Activated CD4-positive, alpha-beta T cell treated with anti-CD3 and anti-CD28 coated beads, Interleukin-2, amount 50 U/mL, for 16 hours (primary cell): ENCODE measurements at places on chromosomes 12 and 14.

DNA sequence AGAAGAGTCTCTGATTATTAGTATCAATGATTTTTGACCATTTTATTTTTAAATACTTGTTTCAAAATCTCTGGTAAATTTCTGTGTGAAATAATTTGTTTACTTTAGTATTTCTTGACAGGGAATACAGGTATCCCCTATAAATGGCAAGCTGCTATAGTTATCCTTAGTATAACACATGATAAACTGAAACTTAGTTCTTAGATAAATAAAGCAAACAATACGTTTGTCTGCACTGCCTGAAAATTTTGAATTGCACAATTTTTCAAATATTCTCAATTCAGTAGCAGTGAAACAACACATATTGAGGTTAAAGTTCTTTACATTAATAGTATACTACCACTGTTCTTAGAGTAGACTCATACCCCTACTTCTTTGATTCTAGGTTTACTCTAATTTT, 26.9 kb downstream of the CNOT2 start:
- no peak for DNase-seq

- DNase-seq = no peak
Observed at GRCh38 chr12:114916124-114916523, 232.1 kb upstream of the TBX3 start.

- peak; percentile 30 for DNase-seq
Observed at GRCh38 chr12:108570743-108571608, 8.6 kb downstream of the ISCU start.

- no peak for DNase-seq
Observed at GRCh38 chr12:53530920-53531319, 23.6 kb upstream of the NPFF start.

GRCh38 chr14:73714656-73715081, 485 bp upstream of the PNMA1 start:
- no peak for DNase-seq

DNA sequence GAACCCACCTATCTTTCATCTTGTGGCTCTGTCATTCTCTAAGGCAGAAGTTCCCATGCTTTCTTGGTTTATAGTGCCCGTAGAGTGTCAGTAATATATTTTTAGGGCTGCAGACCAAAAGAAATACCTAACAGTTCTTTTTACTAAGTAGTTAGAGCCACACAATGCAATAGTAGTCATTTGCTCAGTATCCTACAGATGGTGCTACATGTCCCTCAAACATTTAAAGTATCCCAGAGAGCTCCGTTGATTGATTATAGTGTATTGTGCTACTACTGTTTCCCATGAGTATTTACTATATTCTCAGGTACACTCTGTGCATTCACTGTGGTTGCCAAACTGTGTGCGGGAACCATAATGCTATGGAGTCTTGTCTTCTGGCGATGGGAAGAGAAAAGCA, 4.7 kb upstream of the PLBD1 start:
- DNase-seq = no peak

DNA sequence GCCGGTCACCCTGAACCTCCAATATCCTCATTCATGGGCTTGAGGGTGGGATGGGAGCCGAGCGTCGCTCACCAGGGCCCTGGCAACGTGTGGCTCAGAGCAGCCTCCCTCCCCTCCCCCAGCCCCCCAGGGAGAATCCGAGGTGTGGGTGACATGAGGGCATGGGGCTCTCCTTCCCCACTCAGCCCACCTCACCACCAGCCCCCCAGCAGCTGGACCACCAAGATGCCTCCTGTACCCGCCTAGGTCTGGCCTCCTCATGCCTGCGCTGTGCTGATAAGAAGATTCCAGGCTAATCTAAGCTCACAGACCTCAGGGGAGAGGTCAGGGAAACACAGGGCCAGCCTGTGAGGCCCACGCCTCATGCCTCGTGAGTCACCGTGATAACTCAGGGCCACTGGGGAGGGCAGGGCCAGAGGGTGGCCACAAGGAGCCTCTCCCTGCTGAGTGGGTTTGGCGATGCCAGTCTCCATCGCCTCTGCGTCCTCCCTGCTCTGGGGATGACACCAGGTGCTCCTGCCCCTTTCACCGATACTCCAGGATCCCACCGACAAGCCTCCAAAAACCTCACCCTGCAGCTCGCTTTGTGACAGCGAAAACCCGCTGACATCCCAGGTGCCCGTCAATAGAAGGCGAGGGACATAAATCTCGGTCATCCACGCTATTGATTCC, 56.9 kb downstream of the TESC start:
- DNase-seq = no peak

- DNase-seq = no peak
Observed at GRCh38 chr14:104528496-104528895, 51.1 kb upstream of the C14orf180 start.

DNA sequence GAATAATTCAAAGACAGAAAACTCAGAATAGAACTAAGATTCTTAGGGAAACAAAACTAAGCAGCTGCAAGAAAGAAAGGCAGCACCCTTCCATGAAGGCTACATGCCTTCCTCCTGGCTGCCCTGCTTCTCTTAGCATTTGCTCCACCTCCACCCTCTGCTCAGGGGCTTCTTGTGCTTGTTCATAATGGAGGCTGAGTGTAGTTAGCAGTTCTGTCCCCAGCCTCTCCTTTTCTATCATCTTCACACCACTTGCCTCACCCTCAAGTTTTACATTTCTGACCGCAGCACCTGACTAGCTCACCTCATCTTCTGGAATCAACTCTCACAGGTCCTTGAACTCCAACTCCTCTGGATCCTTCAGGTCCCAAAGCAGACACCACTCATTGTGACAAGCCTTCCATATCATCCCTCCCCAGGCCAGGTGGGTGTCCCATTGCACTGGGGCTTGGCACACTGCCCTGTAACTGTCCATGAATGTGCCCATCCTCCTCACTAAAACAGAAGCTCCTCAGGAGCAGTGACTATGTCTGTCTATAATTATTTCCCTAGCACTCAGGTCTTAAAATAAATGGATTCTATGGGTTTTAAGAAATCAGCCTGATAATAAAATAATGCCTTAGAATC, 139.1 kb downstream of the TMTC1 start:
- no peak for DNase-seq

DNA sequence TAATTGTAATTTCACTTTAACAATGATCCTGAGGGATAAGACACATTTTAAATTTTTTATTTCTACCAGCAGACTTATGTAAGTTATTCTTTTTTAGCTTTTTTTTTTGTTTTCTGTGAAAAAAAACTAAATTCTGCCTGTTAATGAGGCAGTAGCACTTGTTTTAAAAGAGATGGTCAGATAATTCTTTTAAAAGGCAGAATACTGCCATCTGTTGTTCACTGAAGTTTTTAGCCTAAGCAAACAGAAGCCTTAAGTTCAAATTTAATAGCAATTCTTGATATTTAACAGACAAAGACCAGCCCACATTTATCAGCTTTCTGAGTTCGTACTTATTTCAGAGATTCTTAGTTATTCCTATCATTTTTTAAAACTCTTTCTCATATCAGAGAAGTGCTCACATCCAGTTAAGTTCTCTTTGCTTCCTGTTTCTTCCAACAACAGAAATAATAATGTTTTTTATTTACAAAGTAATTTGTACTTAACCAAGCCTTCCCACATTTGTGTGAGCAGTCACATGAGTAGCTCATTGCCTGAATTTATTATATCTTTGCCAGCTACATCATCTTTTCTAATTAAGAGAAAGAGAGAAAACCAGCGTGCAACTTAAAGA, 93.4 kb upstream of the SLCO1C1 start:
- DNase-seq = no peak

GRCh38 chr12:98745578-98746391, 100.7 kb downstream of the APAF1 start:
- DNase-seq = peak; percentile 45

- no peak for DNase-seq
Observed at GRCh38 chr14:61893371-61893940, 131.2 kb downstream of the SNAPC1 start.

DNA sequence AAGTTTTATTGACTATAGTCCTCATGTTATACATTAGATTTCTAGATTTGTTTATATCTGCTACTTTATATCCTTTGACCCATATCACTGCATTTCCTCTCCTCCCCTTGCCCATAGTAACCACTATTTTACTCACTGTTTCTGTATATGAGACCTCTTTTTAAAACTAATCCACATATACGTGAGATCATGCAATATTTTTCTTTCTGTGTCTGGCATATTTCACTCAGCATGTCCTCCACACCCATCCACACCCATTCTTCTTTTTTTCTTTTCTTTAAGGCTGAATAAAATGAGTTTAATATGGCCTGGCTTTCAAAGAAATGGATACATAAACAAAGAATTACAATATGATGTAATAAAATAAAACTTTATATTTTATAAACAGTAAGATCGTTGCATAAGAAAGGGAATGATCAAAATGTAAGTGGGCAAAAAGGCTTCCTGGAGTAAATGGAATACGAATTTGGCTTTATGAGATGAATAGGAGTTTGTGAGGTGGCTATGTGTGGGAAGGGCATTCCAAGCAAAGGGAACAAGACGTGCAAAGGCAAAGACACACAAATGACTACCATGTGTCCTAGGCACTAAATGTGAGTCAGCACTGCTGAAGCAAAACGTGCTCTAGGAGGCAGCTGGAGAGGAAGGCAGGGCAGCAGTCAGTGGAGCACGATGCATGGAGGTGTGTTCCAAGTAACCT, 53.2 kb upstream of the HIF1A start:
- DNase-seq = no peak

DNA sequence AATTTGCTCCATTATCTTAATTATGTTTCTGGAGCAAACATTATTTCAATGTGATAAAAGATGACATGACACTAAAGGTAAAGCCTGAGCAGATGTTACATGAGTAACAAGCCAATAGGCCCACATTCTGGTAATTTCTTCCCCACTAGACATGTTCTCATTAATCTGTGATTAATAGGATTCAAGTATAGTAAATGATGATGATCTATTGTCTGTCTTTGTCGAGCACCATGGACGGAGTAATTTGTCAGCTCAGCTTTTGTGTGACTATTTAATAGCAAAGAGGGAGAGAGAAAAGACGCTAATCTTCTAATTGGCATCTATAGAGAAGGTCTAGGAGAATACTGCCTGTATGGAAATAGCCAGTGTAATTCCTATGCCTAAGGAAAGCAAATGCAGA, 62.2 kb upstream of the INSM2 start:
- no peak for DNase-seq

- DNase-seq = no peak
Observed at GRCh38 chr14:105843444-105844046, 317.2 kb downstream of the TMEM121 start.

- no peak for DNase-seq
Observed at GRCh38 chr14:89042021-89042420, 217.6 kb downstream of the TTC8 start.

- DNase-seq = no peak
Observed at GRCh38 chr14:86540636-86541247, 1010.8 kb downstream of the FLRT2 start.

GRCh38 chr12:20800160-20800559, 10.3 kb upstream of the SLCO1B3 start:
- DNase-seq = no peak

- DNase-seq = no peak
Observed at GRCh38 chr12:103965255-103965589, 450 bp upstream of the TDG start.

DNA sequence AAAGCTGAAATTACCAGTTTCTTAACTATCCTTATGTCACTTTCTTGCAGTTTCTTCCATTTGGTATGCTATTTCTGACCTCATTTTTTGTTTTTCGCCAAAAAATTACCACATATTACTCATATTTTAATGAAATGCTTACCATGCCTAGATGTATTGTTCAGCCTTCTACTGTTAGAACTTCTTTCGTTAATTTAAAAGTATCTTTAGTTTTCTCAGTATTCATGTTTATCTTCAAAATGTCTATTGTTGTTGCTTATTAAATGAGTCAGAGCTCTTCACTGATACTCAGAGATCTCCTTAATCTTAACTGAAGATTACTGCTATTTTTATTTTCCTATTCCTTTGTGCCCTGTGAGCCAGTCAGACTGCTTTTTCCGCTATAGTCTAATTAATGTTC, 20.5 kb downstream of the RAP1B start:
- no peak for DNase-seq

DNA sequence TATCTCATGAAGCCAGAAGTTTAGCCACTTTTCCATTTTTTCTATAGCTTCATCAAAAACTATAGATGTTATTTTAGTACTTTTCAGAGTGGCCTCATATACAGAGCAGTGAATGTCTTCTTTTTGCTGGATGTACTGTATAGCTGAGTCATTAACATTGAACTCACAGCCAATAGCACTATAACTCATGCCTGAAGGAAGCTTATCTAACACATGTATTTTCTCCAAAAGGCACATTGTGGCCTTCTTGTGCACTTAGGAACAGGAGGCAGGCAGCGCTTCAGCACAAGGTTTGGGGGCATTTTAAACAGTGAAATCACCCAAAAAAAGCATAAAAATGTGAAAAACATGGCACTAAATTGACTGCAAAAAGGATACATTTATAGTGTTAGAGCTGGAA, 336.8 kb upstream of the TMTC1 start:
- DNase-seq = no peak

DNA sequence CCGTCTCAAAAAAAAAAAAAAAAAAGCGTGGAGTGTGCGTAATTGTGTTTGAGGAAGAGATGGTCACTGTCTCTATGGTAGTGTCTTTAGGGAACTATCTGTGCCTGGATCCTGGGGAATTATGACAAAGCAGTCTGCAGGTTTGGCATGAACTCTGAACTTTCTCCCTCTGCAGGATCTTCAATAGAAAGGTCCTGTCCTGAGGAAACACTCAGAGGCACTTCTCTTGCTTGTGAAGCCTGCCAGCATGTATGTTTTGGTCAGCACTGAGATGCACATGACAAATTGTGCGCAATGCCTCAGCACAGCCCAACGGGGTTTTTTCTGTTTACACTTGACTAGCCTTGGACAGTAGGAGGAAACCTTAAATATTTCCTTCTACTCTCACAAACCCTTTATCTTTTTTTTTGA, 46.6 kb downstream of the ATF7 start:
- DNase-seq = no peak

DNA sequence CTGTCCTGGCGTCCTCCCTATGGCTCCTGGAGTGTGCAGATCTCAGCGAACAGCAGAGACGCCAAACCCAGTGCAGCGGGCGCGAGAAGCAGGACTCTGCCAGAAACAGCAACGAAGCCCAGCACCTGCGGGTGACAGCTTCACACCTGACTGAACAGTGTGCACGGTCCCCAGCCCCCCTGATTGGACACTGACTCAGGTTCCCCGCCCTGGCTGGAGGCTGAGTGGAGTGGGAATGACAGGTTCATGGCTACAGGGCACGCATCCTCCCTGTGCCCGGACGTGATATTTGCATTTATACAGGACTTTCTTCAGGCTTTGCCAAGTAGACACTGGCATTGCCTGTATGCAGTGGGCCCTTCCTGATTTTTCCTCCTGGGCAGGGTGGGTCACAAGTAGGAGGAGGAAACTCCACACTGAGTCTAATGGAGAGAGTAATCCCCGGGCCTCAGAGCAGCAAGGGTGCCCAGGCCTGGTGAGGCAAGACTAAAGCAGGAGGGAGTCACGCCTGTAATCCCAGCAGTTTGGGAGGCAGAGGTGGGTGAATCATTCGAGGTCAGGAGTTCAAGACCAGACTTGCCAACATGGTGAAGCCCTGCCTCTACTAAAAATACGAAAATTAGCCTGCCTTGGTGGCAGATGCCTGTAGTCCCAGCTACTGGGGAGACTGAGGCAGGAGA, 71.6 kb downstream of the ASCL4 start:
- DNase-seq = no peak
